ENCODE measurements at places on chromosomes 3 and 15.

DNA sequence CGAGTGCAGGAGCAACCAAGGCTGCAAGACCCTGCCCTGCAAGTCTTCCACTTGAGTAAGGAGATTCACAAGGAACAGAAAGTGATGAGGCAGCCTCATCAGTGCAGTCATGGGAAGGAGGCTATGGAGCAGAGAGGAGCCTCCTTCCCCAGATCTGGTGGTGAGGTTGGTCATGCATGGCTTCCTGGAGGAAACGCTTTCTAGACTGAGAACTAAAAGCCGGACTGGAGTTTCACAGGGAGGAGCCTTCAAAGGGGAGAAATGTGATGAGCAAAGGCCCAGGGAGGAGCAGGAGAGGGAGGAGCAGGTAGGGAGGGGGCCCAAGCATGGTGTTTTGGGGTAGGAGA lies 139.9 kb downstream of the SRGAP3 start:
- no peak for DNase-seq

- DNase-seq = peak; percentile 72
Measured at GRCh38 chr15:39657668-39658067, 76.8 kb downstream of the THBS1 start.

GRCh38 chr3:10419637-10420232 lies 85.7 kb downstream of the ATP2B2 start:
- no peak for DNase-seq

GRCh38 chr15:100247228-100248225 lies 94.2 kb downstream of the ADAMTS17 start:
- no peak for DNase-seq

DNA sequence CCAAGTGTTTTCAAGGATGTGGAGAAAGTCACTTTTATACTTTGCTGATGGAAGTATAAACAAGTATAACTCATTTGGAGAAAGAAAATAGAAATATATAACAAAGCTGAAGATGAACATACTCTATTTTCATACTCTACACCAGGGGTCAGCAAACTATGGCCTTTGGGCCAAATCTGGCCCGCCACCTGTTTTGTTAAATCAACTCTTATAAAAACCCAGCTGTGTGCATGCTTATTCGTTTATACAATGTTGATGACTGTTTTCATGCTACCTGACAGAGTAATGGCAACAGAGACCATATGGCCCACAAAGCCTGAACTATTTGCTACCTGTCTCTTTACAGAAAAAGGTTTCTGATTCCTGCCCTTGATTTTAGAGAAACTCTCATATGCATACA lies 124.0 kb downstream of the NR1D2 start:
- no peak for DNase-seq

GRCh38 chr3:130971208-130971607 lies 55.4 kb downstream of the ASTE1 start:
- DNase-seq = no peak

- no peak for DNase-seq
Measured at GRCh38 chr15:81043281-81043934, 42.7 kb downstream of the TLNRD1 start.

GRCh38 chr3:117537949-117538348 lies 828.4 kb downstream of the TUSC7 start:
- no peak for DNase-seq

- DNase-seq = no peak
Measured at GRCh38 chr15:64571857-64572291, 111.5 kb downstream of the ZNF609 start.

DNA sequence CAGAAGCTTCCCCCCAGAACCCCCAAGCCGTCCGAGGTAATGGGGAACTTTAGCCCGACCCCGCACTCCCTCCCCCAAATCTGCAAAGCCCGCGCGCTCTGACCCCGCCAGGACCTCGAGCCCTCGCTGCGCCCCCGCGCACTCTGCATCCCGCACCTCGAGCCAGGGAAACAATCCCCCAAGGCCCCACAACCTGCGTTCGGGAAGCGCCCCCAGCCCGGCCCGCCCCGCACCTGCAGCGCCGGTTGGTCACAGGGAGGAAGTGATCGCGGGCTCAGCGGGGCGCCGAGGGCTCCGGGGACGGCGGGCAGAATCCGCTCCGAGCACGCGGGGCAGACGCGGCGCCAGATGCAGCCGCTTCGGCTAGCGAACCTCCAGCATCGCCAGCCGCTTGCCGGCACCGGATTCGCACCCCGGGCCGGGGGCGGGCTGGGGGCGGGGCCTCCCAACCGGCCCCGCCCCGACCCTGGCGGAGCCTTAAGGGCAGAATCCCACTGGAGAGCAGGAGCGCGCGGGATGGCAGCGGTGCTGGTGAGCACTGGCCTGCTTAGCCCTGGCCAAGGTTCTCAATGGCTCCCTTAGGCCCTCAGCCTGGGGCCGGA lies at the start of gene CAMKV:
Gene CAMKV (minus strand): TSS at position 382 of the 602 bp plus-strand sequence. CDS start 7,518 bp downstream, outside the sequence.
- DNase-seq = no peak

DNA sequence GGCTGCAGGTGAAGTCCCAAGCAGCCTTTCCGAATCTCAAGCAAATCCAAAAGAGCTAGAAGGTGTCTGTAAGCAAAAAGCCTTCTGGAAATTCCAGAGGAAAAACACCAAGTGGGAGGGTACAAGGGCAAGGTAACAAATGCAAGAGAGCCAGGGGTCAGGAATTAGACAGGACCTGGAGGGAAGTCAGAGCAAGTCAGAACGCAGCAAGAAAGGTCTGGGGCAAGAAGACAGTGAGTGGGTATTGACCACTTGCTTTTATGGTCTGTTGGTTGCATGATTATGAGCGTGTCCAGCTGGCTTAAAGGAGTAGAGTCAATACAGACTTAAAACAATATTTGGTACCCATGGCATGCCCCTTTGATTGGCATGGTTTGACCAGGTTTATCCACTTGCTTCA lies 66.7 kb upstream of the OXTR start:
- no peak for DNase-seq

- no peak for DNase-seq
Measured at GRCh38 chr3:49761661-49762060, 24.7 kb downstream of the IP6K1 start.

- no peak for DNase-seq
Measured at GRCh38 chr3:59161048-59161447, 111.2 kb upstream of the CFAP20DC start.

DNA sequence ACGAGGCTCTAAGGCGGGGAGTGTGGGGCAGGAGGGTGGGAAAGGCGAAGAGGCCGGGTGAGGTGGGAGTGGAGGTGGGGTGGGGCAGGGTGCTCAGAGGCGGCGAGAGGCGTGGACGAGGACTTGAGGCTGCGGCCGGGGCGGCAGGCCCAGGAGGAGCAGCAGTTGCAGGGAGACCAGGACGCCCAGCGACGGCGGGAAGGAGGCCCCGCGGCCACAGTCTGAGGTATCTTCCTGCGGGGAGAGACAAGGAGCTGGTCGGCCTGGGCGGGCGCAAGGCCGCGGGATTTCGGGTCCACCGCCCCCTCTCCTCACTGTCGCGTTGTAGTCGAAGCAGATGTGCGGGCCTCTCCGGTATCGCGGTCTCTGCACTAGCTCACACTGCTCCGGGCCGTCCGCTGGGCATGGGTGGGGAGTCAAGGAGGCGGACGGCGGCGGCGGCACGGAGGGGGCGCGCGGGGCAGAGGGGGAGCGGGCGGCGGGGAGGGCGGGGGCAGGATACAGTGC lies 5.3 kb upstream of the TMEM115 start:
- DNase-seq = no peak

GRCh38 chr3:67437789-67438188 lies 216.6 kb downstream of the SUCLG2 start:
- no peak for DNase-seq

DNA sequence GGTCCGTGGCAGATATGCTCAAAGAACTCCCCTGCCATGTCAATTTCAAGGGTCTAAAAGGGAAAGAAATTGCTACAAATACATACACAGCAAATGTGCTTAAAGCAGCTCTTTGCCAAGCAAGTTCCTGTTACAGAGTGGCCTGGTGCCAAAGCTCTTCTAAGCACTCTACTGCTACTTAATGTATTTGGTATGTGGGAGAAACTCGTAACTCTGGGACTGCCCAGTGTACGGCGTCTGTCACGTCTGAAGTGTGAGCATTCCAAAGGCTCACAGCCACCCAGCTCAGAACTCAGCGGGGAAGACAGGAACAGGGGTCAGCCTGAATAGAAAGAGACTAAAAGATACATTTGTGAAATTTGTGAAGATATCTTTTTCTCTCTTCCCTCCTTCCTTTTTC lies 54.6 kb downstream of the RBMS3 start:
- DNase-seq = peak; percentile 90

- no peak for DNase-seq
Measured at GRCh38 chr15:57494581-57494980, 97.1 kb upstream of the MYZAP start.

GRCh38 chr15:63987796-63988378 lies 58.4 kb downstream of the DAPK2 start:
- no peak for DNase-seq

- no peak for DNase-seq
Measured at GRCh38 chr3:46660543-46661523, 32.6 kb downstream of the ALS2CL start.

GRCh38 chr3:168812234-168812633 lies 716.5 kb upstream of the GOLIM4 start:
- DNase-seq = no peak

DNA sequence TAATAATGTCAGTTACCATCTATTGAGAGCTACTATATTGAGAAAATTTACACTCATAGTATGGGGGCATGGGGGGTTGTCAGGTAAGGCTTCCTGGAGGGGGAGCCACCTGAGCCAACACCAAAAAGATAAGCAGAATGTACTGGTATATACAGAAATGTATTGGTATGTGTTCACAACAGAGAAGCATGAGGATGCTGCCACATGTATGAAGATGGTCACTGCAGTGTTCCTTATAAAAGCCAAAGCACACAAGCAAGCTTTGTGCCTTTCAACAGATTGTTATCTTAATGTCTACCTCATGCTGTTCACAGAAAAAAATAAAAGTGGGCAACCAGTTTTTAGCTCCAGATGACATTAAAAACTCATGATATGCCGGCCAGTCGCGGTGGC lies 149.0 kb downstream of the MAGI1 start:
- no peak for DNase-seq

GRCh38 chr15:68667800-68668625 lies 89.2 kb downstream of the CORO2B start:
- no peak for DNase-seq

DNA sequence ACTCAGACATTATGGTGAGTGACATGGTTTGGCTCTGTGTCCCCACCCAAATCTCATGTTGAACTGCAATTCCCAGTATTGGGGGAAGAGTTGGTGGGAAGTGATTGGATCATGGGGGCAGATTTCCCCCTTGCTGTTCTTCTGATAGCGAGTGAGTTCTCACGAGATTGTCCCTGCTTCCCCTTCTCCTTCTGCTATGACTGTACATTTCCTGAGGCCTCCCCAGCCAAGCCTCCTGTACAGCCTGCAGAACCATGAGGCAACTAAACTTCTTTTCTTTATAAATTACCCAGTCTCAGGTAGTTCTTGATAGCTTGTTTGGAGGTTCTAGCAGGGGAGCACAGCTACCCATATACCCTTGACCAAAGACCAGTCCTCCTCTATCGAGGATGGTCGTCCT lies 45.9 kb downstream of the ADAM10 start:
- no peak for DNase-seq

GRCh38 chr3:116808725-116809124 lies 99.1 kb downstream of the TUSC7 start:
- no peak for DNase-seq

DNA sequence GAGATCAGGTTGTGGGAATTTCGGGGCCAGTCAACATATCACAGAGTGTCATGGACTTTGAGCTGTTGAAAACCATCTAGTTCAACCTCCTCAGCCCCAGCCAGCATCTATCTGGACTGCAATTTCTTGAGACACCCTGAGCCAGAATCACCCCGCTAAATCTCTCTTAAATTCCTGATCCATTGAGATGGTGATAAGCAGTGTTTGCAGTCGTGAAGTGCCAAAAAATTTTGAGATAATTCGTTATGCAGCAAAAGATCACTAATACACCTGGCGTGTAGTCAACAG lies 29.3 kb downstream of the TMED3 start:
- no peak for DNase-seq

DNA sequence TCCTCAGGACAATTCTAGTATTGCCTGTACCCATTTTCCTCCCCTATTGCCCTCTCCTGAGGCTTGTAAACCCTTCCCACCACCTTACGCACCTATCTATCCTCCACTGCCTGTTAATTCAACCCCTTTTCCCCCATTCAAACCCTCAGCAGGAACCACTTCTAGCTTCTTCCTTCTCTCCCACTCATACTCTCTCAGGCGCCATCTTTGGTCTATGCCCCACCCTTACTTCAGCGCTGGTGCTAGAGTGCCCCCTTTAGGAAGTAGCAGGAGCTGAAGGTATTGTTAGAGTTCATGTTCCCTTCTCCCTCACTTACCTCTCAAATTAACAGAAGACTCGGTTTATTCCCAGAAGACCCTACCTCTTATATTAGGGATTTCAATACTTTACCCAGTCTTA lies 121.8 kb upstream of the NLGN1 start:
- DNase-seq = no peak

- no peak for DNase-seq
Measured at GRCh38 chr3:98778383-98778782, 15.2 kb downstream of the ST3GAL6 start.

DNA sequence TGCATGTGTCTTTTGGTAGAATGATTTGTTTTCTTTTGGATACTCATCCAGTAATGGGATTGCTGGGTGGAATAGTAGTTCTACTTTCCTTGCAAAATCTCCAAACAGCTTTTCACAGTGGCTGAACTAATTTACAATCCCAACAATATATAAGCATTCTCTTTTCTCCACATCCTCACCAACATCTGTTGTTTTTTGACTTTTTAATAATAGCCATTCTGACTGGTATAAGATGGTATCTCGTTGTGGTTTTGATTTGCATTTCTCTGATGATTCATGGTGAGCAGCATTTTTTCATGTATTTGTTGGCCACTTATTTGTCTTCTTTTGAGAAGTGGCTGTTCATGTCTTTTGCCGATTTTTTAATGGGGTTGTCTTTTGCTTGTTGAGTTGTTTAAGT lies 55.8 kb downstream of the ST8SIA2 start:
- DNase-seq = no peak

GRCh38 chr15:72230197-72231065 lies 559 bp downstream of the PKM start:
- DNase-seq = no peak

- DNase-seq = no peak
Measured at GRCh38 chr3:10357592-10358308, 36.8 kb upstream of the SEC13 start.

GRCh38 chr15:27231811-27232210 lies 260.8 kb downstream of the GABRG3 start:
- no peak for DNase-seq

DNA sequence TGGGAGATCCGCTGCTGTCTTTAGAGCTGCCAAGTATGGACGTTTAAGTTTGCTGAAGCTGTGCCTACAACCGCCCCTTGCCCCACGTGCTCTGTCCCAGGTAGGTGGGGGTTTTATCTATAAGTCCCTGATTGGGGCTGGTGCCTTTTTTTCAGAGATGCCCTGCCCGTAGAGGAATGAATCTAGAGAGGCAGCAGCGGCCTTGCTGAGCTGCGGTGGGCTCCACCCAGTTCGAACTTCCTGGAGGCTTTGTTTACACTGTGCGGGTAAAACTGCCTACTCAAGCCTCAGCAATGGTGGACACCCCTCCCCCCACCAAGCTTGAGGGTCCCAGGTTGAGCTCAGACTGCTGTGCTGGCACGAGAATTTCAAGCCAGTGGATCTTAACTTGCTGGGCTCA lies 83.4 kb upstream of the FGF7 start:
- DNase-seq = no peak

All from glomerular endothelial cell (primary cell).